ENCODE measurements at places on chromosomes 7 and 10.

DNA sequence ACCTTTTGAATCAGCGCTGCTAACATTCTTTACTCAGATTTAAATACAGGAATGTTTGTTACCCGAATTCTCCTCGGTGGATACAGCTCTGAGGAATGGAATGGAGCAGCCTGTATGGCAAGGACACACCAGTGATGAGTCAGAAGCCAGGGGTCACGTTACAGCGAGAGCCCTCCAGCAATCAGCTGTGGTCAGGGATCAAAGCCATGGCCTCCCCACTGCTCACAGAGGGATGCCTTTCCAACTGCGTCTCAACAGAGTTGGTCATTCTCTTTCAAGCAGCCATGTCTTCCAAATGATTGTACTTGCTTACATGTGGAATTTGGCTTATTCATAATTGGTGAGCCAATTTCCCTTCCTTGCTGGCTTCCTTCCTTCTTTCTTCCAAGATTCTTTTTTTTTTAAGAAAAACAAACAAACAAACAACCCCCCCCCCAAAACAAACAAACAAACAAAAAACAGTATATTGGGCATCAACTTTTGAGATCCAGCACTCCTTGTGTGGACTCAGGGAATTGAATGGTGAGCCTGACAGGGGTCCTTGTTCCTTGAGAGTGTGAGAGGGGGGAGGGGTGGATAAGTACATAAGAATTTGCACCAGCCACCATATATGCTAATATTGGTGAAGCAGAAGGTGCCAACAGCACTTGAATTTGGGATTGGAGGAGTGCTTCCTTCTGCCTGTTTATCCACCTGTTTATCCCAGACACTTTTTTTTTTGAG is 100.2 kb downstream of the ATXN7L1 start:
- DNase-seq, result no peak

DNA sequence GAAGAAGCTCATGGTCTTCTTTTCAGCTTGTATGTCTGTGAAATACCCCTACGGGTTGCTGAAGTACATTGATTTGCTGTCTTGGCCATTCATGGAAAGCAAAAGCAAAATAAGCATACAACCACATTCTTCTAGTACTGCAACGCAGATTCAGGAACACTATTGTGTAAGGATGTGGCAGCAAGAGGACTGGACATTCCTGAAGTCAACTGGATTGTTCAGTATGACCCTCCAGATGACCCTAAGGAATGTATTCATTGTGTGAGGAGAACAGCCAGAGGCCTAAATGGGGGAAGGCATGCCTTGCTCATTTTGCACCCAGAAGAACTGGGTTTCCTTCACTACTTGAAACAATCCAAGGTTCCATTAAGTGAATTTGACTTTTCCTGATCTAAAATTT is 133.4 kb upstream of the ANKRD1 start:
- no peak for DNase-seq

DNA sequence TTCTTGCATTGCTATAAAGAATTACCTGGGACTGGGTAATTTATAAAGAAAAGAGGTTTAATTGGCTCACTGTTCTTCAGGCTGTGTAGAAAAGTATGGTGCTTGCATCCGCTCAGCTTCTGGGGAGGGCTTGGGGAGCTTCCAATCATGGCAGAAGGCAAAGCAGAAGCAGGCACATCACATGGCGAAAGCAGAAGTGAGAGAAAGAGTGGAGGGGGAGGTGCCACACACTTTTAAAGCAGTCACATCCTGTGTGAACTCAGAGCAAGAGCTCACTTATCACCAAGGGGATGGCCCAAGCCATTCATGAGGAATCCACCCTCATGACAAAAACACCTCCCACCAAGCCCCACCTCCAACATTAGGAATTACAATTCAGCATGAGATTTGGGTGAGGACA is 303.5 kb downstream of the OTUD1 start:
- DNase-seq, result no peak

- DNase-seq, result no peak
Measured at GRCh38 chr10:1287971-1288401, 231.8 kb downstream of the WDR37 start.

DNA sequence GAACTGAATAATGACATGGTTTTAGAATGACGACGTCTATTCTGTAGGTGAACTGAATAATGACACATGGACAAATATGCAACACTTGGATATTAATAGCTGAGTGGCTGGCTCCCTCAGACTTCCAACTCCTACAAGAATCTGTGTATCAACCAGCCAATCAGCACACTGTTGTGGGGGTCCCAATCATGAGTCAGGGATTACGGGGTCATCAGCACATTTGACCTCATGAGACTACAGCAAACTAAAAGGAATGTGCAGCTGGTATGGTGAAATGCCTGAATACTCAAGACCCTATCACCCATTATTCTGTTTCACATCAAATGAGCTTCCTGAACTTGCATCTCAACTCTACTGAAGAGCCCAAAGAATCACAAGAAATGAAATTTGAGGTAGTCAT is 192.5 kb downstream of the ANK3 start:
- DNase-seq, result no peak

- no peak for DNase-seq
Measured at GRCh38 chr7:2108501-2109250, 124.1 kb downstream of the MAD1L1 start.

DNA sequence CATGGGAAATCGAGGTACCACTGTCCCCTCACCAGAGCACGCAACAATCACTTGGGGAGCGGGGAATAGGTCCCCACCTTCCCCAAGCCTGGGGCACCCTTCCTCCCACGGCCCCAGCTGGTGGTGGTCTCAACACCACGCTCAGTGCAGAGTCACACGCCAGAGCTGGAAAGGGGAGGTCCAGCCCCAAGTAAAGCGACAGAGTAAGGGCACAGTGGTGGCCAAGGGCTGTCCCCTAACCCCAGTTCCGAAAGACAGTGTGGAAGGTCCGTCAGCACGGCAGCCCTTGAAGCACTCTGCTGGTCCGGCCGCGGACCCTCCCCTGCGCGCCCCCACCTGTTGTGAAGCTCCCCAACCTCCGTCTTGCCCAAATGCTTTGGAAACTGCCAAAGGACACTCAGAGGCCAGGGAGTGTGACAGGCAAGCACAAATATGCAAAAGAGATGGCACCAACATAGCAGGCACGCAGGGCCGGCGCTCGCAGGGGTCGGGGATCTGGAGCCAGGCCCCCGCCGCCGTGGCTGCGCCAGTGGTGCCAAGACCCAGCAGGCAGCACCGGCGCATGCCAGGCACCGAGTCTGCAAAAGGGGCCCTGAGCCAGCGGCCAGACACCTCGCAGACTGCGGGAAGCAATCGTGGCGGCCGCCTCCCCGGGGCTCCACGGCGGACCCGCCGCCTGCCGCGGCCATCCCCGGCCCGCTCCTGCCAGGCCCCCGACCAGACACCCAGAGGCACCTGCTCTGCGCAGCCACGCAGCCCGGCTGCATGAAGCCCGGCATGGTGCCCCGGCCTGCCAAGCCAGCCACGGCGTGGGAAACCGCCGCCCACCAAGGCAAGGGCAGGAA is 51.6 kb upstream of the SRRM3 start:
- DNase-seq, result no peak

- DNase-seq, result no peak
Measured at GRCh38 chr10:28687683-28688001, 10.3 kb downstream of the BAMBI start.

DNA sequence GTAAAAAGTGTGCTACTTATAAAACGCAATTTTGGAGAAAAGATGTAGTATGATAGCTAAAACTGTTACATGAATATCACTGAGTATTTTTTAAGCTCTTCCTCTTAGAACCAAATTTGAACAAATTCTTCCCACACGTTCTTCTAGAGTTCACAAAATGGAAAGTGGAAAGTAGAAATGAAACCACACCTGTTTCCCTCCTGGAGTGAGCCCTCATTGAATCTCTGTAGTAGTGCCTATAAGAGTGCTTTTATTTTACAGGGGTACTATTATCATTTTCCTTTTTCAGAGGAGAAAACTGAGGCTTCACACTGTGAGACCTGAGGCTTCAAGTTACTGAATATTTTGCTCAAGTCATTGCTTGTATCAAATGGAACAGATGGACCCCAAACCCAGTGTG is 393.0 kb downstream of the NRG3 start:
- no peak for DNase-seq

GRCh38 chr10:59508296-59508695 is 145.9 kb upstream of the FAM13C start:
- no peak for DNase-seq
